NCI-H446 (cell line): ENCODE measurements at places on chromosomes 13 and 19.

DNA sequence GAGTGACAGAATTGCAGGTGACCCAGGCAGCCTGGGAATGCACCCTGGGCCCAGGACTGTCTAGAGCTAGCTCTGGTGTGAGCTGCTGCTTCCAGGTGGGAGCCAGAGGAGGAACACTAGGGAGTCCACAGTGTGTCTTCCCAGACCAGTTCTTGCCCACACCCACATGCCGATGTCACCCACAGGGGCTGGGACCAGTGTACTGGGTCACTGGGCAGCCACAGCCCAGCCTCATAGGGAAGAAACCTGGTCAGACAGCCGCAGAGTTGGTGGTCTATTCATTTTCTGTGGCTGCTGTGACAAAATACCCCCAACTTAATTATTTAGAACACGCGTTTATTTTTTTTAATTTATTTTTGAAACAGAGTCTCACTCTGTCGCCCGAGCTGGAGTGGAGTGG, 3.1 kb downstream of the RNF225 start:
- no peak for DNase-seq

GRCh38 chr13:72983085-72983768, 75.6 kb upstream of the KLF5 start:
- no peak for DNase-seq

DNA sequence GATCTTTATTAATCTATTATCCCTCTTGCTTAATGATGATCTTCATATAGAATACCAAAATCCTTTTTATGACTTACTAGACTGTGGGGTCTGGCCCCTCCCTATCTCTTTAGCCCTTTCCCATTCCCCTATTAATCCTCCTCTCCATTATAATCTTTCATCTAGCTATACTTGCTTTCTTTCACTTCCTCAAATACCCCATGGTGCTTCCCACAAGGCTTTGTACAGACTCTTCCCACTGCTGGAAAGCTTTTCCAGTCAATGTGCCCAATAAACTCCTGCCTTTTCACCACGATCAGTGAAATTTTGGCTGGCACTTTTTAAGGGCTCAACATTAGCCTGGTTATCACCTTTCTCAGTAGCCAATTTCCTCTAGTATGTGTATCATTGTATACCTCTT, 3.2 kb upstream of the EBPL start:
- DNase-seq: no peak

GRCh38 chr19:44603201-44603945, 10.0 kb upstream of the IGSF23 start:
- DNase-seq: no peak

DNA sequence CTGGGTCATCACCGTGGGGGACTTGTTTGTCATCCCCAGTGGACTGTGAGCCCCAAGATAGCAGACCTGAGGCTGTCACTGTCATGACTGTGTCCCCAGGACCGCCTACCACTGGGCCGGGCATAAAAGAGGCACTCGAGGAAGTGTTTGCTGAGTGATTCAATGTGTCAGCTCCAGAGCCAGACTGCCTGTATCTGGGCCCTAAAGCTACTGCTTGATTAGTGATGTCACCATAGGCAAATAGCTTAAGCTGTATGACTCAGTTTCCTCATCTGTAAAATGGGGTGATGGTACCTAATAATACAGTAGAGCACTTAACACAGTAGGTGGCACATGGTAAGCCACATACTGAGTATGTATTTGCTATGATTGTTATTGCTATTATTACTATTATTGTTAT, 11.2 kb upstream of the CEACAM19 start:
- DNase-seq: no peak

DNA sequence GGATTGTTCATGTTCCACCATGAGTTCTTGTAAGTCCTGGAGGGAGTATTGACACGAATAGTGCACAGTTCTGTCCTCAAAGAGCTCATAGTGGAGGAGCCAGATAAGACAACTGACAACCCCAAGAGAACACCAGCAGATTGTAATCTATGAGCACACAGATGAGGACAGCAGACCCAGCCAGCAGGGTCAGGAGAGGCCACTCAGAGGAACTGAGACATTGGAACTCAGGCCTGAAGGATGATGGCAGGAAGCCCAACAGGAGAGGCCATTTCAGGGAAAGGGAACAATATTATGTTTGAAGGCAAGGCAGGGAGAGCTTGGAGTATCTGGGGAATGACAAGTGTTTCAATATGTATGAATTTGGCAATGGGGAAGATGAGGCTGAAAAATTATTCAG, 63.7 kb upstream of the IPO5 start:
- no peak for DNase-seq

DNA sequence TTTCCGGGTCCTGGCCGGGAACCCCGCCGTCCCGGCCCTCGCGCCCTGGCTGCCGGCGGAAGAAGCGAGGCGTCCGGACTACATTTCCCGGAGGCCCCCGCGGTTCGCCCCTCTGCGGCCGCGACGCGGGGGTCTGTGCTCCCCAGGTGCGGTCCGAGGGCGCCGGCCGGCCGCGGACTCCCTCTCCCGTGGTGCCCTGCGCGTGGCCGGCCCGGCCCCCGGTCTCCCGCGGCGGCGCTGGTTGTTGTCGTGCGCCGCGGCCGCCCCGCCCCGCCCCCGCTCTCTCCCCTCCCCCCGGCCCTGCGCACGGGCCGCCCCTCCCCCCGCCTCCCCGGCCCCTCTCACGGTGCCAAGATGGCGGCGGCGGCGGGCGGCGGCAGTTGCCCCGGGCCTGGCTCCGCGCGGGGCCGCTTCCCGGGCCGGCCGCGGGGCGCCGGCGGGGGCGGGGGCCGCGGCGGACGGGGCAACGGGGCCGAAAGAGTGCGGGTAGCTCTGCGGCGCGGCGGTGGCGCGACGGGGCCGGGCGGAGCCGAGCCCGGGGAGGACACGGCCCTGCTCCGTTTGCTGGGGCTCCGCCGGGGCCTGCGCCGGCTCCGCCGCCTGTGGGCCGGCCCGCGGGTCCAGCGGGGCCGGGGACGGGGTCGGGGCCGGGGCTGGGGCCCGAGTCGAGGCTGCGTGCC, at the start of gene KMT2B:
KMT2B (plus strand) TSS at position 339 of the 680 bp plus-strand sequence; CDS start at position 355, 16 bp downstream.
- DNase-seq: no peak

DNA sequence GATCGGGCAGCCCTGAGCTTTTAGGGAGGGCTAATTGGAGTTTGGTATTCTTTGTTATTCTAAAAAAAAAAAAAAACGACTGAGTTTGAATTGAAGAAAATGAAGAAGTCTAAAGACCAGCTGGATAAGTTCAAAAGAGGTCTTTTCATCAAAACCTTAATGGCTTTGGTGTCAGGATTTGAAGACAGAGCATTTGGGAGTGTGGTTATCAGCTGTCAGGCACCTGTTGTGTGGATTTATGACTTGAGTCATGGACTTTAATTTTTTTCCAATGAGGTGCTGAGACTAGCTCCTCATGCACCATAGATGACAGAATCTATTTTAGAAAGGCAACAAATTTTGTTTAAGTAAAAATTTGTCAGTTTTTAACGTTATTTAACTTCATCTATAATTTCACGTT, 72.5 kb downstream of the FREM2 start:
- no peak for DNase-seq

DNA sequence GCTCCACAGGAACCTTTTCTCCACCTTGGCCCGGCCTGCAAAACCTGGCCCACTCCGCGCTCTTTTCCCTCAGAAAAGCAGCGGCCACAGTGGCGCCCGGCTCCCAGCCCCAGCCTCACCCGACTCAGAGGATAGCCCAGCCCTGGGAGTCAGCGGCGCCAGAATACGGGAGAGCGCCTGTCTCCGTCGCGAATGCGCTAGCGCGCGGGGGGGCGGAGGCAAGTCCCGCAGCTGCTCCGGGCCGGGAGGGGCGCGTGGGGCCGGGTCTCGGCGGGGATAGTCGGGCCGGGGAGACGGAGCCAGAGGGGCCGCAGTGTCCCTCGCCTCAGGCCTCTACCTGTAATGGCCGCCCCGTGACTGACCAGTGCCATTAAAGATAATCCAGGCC, at the start of gene ZFP30:
ZFP30 (minus strand) TSS at position 165 of the 388 bp plus-strand sequence. CDS start 7,643 bp downstream, outside the sequence.
- DNase-seq: peak; percentile 93

- no peak for DNase-seq
Measured at GRCh38 chr19:4671185-4671851, 1.2 kb upstream of the MYDGF start.

- DNase-seq: peak; percentile 51
Measured at GRCh38 chr19:58409010-58409790, 751 bp downstream of the ZNF584 start.

DNA sequence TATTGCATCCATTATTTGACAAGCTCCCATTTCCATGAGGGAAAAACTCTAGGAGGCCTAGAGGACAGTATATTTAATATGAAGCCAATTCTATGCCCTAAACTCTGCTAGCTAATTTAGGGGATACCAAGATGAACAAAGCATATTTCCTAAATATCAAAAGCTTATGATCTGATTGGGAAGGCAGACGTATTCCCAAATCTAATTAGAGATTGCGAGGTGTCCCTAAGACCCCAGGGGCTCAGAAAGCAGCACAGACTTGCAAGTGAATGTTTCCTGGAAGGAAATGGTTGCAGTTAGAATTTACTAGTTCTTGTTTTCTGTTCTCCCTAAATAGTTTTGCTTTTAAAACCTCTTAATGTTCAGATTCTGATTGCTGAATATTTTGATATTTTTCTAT, 30.7 kb downstream of the NDFIP2 start:
- DNase-seq: no peak

DNA sequence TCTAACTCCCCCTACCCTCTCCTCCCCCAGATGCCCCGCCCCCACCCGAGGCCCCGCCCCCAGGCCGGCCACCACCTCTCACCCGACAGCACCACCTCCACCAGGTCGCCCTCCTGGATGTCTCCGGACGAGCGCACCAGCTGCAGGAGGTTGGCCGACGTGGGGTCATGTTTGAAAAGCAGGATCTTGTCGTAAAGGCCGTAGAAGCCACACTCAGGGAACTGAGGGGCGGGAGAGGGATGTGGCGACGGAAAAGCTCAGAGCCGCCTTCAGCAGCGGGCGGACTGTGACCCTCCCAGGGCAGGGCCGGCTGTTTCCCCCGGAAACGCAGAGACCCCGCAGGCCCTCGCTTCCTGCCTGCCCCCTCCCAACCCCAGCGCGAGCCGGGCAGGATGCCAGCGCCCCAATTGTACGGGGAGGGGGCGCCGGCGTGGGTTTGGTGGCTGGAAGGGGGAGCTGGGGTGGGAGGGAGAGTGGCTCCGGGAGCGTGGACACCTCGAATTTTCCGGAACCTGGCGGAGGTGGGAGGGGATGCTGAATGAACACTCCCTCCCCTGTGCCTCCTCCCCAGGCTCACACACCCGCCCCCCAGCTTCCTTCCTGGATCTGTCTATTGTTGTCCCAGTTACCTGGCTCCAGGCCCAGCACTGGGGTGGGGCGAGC, 3.0 kb downstream of the PRKD2 start:
- no peak for DNase-seq

- DNase-seq: no peak
Measured at GRCh38 chr19:52660981-52661380, 22.8 kb upstream of the ZNF83 start.

DNA sequence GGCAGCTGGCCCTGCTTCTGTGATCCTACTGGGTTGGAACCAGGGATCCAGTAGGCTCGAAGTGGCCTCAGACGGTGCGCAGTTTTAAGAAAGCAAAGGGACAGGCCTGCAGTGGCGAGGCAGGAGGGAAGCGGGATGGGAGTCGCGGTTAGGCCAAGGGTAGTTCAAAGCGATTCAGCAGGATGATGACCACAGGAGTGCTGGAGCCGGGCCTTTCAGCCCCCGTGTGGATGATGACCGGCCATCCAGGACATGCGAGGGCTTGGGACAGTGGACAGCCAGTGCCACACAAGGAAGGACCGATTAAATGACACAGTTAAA, 854 bp downstream of the RNASEH2B start:
- no peak for DNase-seq

DNA sequence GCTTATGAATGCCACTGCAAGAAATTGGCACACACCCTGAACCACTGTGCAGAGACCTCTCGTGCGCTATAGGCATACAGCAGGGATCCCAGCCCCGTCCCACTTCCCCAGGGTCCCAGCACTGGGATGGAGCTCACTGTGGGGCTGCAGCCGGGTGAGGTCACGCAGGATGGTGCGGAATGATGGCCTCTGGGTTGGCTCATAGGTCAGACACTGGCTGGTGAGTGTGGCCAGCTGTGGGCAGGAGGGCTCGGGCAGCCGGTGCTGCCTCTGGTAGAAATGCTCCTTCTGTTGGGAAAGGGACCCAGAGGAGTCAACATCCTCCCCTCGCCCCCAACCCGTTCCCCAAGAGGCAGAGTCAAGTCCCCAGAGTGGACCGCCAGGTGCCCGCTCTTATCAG, 17.0 kb upstream of the ICAM3 start:
- DNase-seq: no peak

DNA sequence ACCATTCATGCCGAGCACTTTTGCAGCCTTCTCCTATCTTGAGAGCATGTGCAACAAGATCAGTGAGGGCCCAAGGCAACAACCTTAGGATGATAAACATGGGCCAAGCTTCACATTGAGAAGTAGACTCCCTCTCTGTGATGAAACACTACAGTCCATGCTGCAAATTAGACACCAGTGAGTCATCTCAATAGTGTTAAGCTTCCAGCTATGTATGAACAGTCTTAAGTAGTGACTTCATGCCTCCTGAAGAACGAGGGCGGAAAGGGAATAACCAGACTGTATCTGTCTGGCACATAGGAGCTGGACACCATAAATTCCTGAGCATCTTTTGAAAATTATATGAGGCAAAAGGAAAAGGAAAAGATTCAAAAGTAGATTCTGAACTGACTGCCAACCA, 309.9 kb upstream of the SLITRK1 start:
- DNase-seq: no peak

- DNase-seq: peak; percentile 42
Measured at GRCh38 chr19:3821857-3822364, 35.7 kb upstream of the MATK start.

DNA sequence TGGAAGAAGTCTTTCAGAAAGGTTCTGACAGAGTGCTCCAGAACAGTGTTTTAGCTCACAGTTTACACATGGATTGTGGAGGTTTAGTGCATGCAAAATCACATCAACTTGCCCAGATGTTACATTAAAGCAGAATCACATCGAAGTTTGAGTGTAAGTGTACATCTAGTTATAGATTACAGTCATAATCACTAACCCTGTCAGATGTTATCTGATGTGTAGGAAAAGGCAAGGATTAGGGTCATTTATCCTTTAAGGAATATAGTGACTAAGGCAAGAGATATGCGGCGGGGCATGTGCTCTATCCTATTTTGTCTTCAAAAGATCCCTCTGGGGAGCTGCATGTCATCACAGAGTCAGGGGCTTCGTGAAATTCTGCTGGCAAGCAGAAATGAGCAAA, 66.9 kb downstream of the CYSLTR2 start:
- no peak for DNase-seq

DNA sequence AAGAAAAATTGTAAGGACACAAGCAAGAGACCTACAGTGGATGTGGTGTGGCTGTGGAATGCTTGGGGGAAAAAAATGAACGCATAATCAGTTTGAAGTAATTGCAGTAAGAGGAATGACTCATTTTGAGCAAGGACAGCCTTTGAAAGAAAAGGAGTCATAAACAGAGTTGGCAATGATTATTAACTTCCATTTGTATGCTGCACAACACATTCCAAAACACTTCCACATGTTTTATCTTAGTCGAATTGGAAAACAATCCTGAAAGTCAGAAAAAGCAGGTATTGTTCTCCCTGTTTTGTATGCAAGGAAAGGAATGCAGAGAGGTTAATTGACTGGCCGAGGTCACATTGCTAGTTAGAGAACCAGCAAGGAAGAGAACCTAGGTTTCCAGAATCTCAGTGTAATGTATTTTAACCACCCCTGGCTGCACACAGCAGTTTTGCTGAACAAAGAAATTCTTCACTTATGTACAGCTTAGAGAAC, 630.0 kb upstream of the MIR17HG start:
- no peak for DNase-seq

- no peak for DNase-seq
Measured at GRCh38 chr13:84121456-84121855, 239.2 kb upstream of the SLITRK1 start.
